ENCODE measurements at places on chromosomes 1 and 21.

DNA sequence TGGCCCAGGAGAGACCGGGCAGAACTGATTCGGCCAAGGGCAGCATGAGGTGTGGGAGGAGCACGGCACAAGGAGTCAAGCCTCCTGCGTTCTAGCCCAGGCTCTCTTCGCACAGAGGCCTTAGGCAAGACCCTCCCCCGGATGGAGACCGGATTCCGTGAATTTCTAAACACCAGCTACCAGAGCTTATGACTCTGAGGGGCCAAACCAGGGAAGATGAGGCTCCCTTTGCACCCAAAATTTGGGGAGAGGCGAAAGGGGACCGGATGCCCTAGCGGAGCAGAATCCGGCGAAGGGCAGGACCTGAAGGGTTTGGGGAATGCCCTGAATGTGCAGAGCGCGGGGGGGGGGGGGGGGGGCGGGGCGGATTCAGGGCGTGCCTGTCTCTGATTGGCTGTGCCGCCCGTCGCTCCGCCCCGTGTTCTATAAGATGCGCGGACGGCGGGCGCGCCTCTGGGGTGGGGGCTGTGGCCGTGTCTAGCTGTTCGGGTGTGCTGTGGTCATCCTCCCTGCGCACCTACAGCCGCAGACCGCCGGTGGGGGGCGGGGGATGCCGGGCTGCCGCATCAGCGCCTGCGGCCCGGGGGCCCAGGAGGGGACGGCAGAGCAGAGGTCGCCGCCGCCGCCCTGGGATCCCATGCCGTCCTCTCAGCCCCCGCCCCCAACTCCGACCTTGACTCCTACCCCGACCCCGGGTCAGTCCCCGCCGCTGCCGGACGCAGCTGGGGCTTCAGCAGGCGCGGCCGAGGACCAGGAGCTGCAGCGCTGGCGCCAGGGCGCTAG is at the start of gene TRNP1:
TRNP1 (plus strand) TSS at position 456 of the 783 bp plus-strand sequence; CDS start at position 551, 95 bp downstream.
- no peak for DNase-seq

DNA sequence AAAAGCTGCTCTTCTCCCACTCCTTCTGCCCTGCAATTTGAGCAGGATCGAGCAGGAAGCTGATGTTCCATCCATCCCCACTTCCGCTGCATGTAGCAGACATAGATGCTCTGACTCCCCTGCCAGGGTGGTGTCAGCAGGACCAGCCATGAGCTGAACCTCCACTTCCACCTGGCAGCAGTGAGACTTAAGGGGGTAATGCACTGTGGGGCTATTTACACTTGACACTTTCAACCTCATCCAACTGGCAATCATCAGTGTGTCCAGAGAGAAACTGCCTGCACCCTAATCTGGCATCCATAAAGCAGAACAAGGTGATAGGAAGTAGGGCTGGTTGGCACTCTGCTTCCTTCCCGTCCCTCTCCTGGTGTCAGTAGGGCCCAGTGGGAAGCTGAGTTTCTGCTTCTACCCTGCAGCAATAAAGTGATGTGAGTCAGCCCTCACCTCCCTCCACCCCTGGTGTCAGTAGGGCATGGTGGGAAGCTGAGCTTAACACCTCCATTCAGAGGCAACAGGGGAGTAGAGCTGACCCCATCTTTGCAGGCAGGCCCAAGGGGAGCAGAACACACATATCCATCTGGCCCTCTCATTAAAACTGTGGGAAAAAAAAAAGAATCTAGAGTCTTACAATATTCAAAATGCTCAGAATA is 272.3 kb downstream of the PTPRU start:
- no peak for DNase-seq

DNA sequence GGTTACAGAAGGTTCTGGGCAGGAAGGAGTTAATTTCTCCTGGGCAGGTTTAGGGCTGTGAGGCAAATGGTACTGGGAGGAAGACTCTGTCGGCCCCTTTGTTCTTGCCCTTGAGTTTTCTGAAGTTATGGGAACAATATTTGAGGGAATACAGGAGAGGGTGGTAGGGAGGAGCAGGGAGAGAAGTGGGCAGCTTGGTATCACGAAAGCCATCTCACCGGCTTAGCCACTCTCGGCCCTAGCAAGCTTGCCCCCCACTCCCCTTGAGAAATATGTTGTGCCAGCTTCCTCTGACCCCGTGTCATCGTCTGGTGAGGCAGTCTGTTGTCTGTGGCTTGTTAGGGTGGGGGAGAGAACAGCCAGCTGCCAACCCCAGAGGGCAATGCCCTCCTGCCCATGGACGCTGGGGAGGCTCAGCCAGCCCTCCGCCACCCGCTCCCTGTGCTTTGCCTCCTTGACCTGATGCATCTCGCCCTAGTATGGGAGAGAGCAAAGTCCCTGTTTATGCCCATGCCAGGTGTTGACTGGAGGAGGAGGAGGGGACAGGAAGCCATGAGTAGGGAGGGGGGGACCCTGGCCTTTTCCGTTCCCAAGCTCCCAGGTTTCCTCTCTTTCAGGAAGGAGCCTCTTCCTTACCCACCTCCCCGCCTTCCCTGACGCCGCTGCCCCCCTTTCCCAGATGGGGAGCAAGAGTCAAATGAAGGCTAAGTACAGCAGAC is 1.2 kb downstream of the EFNA1 start:
- no peak for DNase-seq

GRCh38 chr1:30810416-30811080 is 53.0 kb upstream of the LAPTM5 start:
- no peak for DNase-seq

DNA sequence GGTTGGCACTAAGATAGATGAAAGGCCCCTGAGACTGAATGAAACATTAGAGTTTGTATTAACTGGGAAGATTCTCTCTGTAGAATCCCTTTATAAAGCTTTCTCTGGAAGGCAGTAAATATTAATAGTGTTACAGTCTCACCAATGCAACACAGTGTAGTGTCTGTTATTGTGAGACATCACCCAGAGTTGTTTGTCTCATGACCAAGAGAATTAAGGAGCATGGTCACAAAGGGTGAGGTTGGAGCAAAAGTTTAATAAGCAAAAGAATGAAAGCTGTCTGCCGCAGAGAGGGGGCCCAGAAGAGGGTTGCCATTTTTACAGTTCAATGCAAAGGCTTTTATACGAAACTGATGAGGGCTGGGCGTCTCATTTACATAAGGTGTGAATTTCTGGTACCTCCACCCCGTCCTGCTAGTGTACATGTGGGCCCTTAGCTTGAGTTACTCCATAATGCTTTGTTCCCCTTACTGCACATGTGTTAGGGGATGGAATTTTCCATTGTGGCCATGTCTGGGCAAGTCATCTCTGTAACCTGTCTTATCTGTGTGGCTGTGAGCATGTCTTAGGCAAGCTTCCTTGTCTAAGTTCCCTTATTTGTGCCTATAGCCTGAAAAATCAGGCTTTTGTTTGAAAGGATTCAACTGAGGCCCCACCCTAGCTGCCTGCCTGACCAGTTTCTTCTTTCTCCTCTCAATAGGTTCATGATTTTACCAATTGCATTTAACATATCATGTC is 184.1 kb downstream of the RASAL2 start:
- no peak for DNase-seq

GRCh38 chr21:36807422-36807928 is 108.6 kb downstream of the SIM2 start:
- DNase-seq = no peak

GRCh38 chr1:161506336-161507223 is 1.3 kb downstream of the FCGR2A start:
- no peak for DNase-seq

All from NCI-H524 treated with DMSO at 0.1 percent for 48 hours (cell line).